GM10248 (cell line): ENCODE measurements at places on chromosomes 2 and 18.
A peak's percentile ranks its signal among the peaks of the same experiment; 100 is the strongest.

GRCh38 chr2:105321875-105322646 lies 7.5 kb downstream of the TGFBRAP1 start:
- no peak for DNase-seq

DNA sequence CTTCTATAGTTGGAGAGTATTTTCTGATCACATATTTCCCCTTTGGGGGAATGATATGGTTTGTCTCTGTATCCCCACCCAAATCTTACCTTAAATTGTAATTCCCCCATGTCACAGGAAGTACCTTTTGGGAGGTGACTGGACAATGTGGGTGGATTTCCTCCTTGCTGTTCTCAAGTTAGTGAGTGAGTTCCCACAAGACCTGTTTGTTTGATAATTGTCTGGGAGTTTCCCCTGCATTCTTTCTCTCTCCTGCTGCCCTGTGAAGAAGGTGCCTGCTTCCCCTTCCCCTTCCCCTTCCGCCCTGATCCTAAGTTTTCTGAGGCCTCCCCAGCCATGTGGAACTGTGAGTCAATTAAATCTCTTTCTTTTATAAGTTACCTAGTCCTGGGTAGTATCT lies 222.7 kb upstream of the SLC39A10 start:
- no peak for DNase-seq

DNA sequence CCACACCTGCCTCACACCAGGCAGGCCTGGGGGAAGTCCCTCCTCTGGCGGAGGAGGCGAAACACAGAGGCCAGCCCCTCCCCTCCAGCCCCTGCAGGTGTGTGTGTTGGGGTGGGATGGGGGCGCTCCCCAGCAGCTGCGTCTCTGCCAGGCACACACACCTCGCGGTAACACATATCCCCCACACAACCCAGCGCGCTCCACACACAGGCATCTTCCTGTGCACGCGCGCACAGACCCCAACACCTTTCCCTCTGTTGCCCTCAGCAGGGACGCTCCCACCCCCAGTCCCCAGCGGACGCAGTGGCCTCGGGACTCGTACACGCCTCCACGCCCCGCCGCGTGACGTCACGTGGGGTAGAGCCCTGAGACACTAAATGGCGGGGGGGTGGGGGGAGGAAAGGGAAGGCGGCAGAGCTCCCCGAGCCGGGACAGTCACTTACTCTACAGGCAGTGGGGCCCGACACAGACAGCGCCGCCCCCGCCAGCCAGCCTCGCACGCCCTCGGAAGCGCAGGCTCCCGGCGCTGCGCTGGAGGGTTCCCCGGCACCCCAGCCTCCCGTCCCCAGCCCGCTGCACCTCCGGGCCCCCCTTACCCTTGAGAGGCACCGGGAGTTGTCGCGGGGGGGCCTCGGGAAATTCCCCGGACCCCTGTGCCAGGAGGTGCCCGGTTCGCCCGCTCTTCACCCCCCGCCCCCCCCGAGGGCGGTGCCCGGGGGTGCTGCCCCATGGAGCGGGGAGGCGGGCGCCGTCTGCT lies at the start of gene WNT10A:
WNT10A (plus strand) TSS at position 751 of the 757 bp plus-strand sequence. CDS start 144 bp downstream, outside the sequence.
- peak; percentile 92 for DNase-seq

DNA sequence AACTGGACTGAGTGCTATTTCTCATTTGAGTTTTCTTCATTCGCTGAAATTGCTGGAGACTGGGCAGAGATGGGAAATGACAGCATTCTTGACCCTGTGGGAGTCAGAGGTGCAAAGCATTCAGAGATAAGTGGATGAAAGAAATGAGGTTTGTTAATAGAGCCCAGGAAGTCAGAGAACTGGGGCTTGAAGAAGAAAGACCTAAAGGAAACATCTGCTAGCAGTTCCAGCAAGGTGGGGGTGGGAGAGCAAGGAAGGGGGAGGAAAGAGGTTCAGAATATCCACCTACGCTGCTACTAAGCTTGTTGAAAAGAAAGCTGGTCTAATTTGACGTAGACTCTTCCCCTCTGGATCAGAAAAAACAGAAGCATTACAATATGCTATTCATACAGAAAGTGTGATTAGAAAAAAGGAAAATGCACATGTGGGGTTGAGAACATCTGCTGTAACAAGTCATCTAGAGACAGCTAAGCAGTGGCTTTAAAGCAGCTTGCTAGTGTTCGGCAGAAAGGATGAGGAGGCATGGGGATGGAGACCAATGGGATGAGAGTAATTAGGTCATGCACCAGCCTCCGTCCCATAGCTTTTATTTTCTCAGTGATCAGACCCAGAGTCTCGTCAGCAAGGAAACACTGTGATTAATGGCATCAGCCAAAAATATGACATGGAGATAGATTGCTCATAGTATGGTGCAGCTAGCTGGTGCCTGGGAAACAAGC lies 29.7 kb downstream of the NAB1 start:
- DNase-seq: peak; percentile 50

DNA sequence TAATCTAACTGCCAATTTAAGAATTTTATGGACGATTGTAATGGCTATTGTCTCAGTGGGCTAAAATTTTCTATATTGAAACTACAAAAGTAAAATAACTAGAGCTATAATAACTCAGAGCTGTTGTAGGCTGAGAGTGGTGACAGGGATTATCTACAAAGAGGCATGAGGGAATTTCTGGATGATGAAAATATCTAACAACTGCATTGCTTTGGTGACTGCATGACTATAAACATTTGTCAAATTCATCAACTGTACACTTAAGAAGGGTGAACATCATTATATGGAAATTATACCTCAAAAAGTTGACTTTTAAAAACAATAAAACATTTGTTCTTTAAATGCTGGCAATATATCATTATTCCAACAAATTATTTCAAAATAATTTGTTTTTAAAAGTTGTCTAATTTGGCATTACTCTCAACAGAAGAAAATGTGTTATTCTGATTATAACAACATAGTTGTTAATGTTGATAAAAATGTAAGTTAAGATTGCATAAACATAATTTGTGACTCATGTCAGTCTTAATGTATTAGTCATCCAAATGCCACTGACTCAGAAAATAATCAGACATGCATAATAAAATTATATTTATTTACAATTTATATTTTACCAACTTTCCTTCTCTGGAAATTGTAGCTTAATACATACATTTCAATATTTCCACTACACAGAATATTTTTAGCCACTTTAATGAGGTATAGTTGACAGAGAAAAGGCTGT lies 865.1 kb upstream of the VRK2 start:
- no peak for DNase-seq

- peak; percentile 85 for DNase-seq
These were observed 9.4 kb downstream of the KHK start for GRCh38 chr2:27095745-27096651.

DNA sequence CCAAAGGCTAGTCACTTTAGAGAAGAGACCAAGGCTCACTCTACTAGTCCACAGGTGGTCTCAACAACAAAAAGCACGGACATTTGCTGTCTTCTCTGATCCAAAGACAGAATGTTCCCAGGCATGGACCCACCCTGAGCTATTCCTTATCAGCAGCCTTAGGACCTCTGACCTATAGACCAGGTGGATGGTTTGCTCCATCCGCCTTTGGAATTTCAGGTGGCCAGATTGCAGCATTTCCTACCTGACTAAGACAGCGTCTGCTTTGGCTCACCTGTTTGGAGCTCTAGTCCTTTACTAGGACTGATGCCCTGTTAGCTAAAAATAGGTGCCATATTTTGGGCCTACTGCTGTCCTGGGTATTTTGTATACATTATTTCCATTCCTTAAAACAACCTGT lies 44.6 kb upstream of the LRP2 start:
- no peak for DNase-seq

DNA sequence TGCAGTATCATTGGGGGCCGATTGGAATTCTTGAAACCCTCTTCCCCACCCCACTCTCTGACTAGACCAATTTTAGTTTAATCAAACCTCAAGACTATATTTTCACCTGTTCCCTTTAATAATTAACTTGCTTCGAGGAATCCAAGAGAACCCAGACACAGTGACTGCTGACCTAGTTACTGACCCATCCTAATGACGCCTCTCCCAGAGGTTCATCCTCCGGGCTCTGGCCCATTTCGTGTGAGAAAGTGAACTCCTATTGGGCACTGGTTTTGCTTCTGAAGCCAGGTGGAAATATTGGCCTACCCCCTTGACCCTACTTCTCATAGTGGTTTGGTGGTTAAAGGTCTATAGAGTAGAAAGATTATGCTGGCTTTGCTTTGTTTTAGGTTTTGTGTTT lies 39.9 kb downstream of the RPL37A start:
- no peak for DNase-seq

DNA sequence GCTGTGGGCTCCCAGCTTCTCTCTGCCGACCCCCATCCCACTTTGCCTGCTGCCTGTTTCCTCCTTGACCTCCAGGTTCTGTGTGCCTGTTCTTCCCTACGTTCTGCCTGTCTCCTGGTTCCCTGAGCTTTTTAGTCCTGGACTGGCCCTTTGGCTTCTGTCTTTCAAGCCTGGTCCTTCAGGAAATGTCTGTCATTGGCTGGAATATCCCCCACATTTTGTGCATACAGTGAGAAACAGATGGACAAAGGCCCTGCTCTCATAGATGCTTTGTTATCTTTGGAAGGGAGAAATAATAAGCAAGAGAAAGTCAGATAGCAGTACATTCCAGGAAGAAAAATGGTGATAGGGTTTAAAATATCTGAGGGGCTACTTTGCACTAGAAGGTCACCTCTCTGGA lies 5.7 kb downstream of the MGAT5 start:
- no peak for DNase-seq

GRCh38 chr2:200311139-200311538 lies 4.6 kb downstream of the SPATS2L start:
- no peak for DNase-seq

- no peak for DNase-seq
These were observed 3.2 kb downstream of the ANKRD44 start for GRCh38 chr2:197307236-197307932.

GRCh38 chr2:237446338-237446665 lies 32.3 kb upstream of the COL6A3 start:
- DNase-seq: no peak

DNA sequence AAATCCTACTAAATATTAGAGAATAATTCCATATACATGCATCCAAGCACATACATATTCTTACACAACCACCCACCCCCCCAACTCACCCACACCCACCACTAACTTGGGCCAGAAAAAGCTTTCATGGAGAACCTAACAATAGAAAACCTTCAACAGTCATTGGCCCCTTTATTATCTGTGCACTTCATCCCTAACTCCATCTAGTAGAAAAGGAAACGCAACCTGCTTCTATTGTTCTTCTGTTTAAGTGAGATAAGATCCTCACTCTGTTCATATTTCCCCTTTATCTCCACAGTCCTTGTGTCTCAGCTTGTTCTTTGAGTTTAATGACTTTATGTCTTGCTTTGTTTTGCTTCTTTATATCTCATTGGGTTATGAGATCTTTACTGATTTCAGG lies 1740.2 kb upstream of the CELF4 start:
- DNase-seq: no peak

DNA sequence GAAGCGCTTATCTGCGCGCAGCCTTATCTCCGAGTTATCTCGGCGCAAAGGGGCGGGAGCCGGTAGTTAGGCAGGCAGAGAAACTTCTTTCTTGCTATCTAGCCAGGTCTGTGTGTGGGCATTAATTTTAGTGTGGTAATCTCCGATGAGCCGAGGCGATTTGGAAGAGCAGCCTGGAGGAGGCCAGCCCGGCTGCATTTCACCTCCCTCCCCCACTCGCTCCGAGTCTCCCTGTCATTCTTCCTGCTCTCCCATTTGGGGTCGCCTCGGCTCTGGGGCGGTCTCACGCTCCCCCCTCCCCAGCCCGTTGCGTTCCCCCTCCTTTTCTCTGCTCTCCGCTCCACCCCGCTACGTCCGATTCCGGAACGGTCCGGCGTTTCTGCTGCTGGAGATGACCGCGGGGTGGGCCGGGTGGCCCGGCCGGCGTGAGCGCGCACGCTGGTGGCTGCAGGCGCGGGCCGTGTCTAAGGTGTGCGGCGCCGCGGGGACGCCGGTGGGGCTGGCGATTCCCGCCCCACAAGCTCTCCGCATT lies 566 bp downstream of the GATA6 start:
- DNase-seq: no peak

DNA sequence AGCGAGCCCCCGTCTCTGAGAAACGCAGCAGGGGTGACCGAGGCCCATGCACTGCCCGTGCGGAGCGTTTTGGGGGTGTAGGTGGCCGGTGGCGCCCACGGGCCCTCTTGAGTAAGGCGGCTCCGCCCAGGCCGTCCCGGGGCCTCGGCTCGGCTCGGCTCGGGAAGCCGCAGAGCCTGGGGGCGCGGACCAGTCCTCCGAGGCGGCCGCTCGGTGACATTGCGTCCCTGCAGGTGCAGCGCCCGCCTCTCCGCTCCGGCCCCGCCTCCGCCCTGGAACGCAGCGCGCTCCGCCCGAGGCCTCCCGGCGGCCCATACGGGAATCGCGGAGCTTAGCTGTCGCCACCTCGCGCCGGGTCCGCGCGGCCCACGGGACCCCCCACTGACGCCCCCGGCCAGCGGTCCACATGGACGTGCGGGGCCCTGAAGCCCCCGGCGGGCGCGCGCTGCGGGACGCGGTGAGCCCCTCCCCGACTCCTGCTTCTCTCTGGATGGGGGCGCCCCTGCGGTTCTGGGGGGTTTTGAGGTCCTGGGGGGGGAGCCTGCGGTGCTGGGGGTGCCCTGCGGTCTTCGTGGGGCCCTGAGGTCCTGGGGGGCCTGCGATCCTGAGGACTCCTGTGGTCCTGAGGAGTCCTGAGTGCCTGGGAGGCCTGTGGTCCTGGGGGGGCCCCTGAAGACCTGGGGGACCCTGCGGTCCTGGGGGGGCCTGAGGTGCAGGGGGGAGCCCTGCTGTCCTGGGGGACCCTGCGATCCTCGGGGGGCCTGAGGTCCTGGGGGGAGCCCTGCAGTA lies at the start of gene HSBP1L1:
HSBP1L1 (plus strand) TSS at position 314 of the 789 bp plus-strand sequence; CDS start at position 407, 93 bp downstream.
- peak; percentile 84 for DNase-seq

GRCh38 chr18:72544092-72544886 lies at the start of gene CBLN2:
TSS of gene CBLN2 (minus strand) at chr18:72544342. CDS start at chr18:72542160, 2,182 bp downstream.
- DNase-seq: peak; percentile 76

GRCh38 chr2:20135631-20136050 lies 84.2 kb upstream of the LAPTM4A start:
- DNase-seq: peak; percentile 83

GRCh38 chr18:45589356-45590035 lies 25.8 kb upstream of the SLC14A2 start:
- DNase-seq: no peak

- no peak for DNase-seq
These were observed 54.8 kb upstream of the LPIN2 start for GRCh38 chr18:3067722-3068121.

- no peak for DNase-seq
These were observed 106.9 kb upstream of the SLC8A1 start for GRCh38 chr2:40558761-40559160.

GRCh38 chr2:197075754-197076337 lies 149.3 kb upstream of the PGAP1 start:
- no peak for DNase-seq

- no peak for DNase-seq
These were observed 55.5 kb upstream of the ANKRD62 start for GRCh38 chr18:12038082-12038638.

- no peak for DNase-seq
These were observed 214.4 kb upstream of the EPC2 start for GRCh38 chr2:148430101-148430500.

- DNase-seq: no peak
These were observed 8.7 kb upstream of the INPP1 start for GRCh38 chr2:190334479-190335224.

GRCh38 chr18:54950221-54950620 lies 9.0 kb downstream of the CCDC68 start:
- no peak for DNase-seq

- DNase-seq: no peak
These were observed 269.4 kb upstream of the TANK start for GRCh38 chr2:160890667-160891352.

- DNase-seq: no peak
These were observed 133.4 kb upstream of the GPC1 start for GRCh38 chr2:240302041-240302440.

GRCh38 chr2:230947908-230948365 lies 22.9 kb upstream of the GPR55 start:
- peak; percentile 56 for DNase-seq

GRCh38 chr2:108139521-108139920 lies 100.2 kb upstream of the SULT1C3 start:
- no peak for DNase-seq
